Bronchus fibroblast of lung (primary cell): ENCODE measurements at places on chromosomes 13 and 19. TPM values are rescaled to one million over a fixed set of nuclear protein-coding genes. Genes with fewer than 3 reads are reported as not detected.

Gene OVOL3
- not detected in 2 replicates for total RNA-seq

Gene CEACAM4
- total RNA-seq = not detected in 2 replicates

Gene YJEFN3
- 0.30 and 1.0 TPM in 2 replicates for total RNA-seq

Gene CABP5
- total RNA-seq = not detected in 2 replicates

Gene ZNF221
- total RNA-seq = 1.9 and 3.0 TPM in 2 replicates

Gene FPR3
- not detected in 2 replicates for total RNA-seq

Gene PIP5K1C
- 18.8 and 21.1 TPM in 2 replicates for total RNA-seq
